Stimulated activated CD8-positive, alpha-beta memory T cell treated with anti-CD3 and anti-CD28 coated beads, Interleukin-2, amount 100 ng/mL, for 1 hour (primary cell): ENCODE measurements at places on chromosomes 6 and 20.

DNA sequence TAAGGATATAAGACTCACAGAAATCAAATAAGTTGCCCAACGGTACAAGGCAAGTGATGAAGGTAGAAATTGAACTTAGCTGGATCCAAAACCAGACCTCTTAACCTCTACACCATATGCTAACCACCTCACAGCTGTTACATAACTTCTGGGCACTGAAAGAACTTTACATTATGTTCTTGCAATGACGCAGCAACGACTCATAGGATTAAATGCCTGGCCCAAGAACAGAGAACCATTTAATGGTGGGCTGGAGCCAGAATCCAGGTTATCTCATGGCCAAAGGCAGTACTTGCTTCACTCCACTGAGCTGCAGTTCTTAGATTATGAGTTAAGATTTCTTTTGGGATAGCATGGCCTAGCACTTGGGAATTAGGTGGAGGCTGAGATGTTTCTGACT is 4.4 kb downstream of the TRMT6 start:
- no peak for DNase-seq

- DNase-seq = no peak
Observed at GRCh38 chr6:348860-349396, 42.6 kb upstream of the IRF4 start.

GRCh38 chr6:125453516-125453915 is 151.7 kb upstream of the HDDC2 start:
- no peak for DNase-seq

DNA sequence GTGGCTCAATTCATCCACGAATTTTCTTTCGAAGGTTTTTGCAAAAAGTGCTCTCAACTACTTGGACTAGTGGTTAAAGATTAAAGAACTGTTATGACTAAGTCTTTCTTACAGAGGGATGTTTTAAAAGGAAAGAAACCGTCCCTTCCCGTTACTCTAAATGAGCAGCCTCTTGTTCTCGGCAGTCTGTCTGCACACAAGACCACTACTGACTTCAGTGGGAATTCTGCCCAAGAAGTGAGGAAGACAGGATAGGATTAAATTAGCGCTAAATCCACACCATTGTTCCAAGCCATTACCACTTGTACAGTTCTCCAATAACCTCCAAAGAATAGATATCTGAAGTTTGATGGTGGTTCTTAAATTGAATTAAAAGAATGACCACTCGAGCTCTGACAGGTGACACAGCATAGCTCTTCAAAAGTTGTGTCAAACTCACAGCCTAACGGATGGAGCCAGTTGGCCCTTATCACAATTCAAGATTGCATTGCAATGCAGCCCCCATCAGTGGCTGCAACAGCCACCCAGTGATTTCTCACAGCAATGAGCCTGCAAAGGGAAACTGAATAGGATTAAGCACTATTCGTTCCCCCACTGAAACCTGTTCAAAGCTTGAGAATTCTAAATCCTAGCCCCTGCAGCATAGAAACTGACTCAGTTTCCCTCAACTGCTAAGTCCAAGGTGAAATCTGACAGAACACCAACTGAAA is 1.8 kb downstream of the EPB41L2 start:
- DNase-seq = no peak

DNA sequence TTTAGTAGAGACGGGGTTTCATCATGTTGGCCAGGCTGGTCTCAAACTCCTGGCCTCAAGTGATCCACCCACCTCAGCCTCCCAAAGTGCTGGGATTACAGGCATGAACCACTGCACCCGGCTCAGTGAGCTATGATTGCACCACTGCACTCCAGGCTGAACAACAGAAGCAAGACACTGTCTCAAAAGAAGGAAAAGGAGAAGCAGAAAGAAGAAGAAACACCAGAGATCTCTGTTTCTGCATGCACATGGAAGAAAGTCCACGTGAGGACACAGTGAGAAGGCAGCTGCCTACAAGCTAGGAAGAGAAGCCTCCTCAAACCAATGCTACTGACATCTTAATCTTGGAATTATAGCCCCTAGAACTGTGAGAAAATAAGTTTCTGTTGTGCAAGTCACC is 16.0 kb downstream of the ECT2L start:
- no peak for DNase-seq

DNA sequence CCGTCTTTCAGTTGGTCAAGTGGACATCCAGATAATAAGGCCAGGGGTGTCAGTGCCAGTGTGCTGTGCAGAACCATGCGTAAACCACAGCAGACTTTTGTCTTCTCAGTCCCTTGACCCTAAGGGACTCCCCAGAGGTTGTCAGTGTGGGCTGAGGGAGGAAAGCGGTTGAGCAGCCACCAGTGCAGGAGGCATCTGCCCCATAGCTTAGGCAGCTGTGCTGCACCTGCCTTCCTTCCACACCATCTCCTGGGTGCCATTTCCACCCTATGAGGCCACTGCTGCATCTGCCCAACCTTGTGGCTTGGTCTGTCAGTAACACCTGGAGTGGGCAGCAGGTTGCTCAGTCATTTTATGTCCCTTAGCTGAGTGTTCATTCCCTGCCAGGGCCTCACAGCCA is 26.0 kb downstream of the PRPF6 start:
- DNase-seq = no peak

- DNase-seq = no peak
Observed at GRCh38 chr6:104306211-104306610, 553.5 kb downstream of the HACE1 start.
